ENCODE measurements at places on chromosomes 6 and 20. TPM values are rescaled to one million over a fixed set of nuclear protein-coding genes. Genes with fewer than 3 reads are reported as not detected.

GRCh38 chr6:103183831-103184411 is 1675.8 kb downstream of the HACE1 start:
- H3K27me3 ChIP-seq = no peaks in the 10 kb centered on the region
- H3K36me3 ChIP-seq = no peaks in the 10 kb centered on the region
- H3K27ac ChIP-seq = no peak overlapping the region
- no peaks in the 10 kb centered on the region for H3K4me1 ChIP-seq

DNA sequence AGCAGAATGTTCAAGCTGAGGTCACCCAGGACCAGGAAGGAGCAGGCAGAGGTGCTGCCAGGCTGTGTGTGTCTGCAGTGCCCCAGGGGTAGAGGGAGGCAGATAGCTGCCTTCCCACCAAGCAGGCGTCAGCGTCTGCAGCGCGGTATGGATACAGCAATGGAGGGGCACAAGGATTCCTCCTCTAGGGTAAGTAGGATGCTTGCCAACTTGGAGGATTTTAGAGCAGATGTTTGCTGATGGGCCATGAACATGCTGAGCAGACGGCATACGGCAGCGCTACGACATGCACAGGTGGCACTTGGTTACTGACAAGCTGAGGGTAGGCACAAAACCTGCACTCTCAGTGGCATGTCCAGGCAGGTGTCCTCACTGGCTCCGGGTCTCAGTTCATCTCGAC is 48.1 kb downstream of the PSMG4 start:
- no peak overlapping the region for H3K27ac ChIP-seq
- H3K36me3 ChIP-seq = peaks cover 24% of the 10 kb centered on the region
- no peak for DNase-seq
- no peaks in the 10 kb centered on the region for H3K4me1 ChIP-seq
- H3K27me3 ChIP-seq = no peaks in the 10 kb centered on the region

GRCh38 chr6:132812255-132812732 is 2.1 kb upstream of the RPS12 start:
- DNase-seq = no peak
- H3K4me3 ChIP-seq = peak overlapping the region; percentile 51
- H3K27ac ChIP-seq = peak overlapping the region; percentile 95
- H3K36me3 ChIP-seq = peaks cover 11% of the 10 kb centered on the region
- peaks cover 9% of the 10 kb centered on the region for H3K4me1 ChIP-seq
- H3K27me3 ChIP-seq = no peaks in the 10 kb centered on the region

DNA sequence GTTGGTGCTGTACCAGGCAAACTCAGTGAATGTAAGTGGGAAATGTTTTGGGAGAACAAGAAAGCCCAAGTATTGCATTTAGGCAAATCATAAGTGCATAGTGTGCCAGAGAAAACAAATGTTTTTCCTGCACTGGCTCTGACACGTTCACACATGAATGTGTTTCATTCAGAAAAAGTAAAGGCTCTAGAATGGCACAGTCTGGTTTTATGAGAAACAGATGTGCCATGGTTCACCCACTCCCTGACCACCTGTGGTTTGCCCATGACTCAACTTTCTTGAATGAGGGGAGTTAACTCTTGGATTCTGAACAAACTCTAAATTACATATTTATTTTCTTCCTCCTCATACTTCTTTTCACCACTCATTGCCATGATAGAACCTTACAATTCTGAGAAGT is 126.9 kb downstream of the KCNQ5 start:
- no peaks in the 10 kb centered on the region for H3K27me3 ChIP-seq
- no peaks in the 10 kb centered on the region for H3K36me3 ChIP-seq
- DNase-seq = no peak
- H3K27ac ChIP-seq = no peak overlapping the region
- H3K4me3 ChIP-seq = no peak overlapping the region
- H3K4me1 ChIP-seq = no peaks in the 10 kb centered on the region

GRCh38 chr6:104711371-104711770 is 148.3 kb downstream of the HACE1 start:
- DNase-seq = no peak
- no peak overlapping the region for H3K4me3 ChIP-seq
- no peaks in the 10 kb centered on the region for H3K36me3 ChIP-seq

DNA sequence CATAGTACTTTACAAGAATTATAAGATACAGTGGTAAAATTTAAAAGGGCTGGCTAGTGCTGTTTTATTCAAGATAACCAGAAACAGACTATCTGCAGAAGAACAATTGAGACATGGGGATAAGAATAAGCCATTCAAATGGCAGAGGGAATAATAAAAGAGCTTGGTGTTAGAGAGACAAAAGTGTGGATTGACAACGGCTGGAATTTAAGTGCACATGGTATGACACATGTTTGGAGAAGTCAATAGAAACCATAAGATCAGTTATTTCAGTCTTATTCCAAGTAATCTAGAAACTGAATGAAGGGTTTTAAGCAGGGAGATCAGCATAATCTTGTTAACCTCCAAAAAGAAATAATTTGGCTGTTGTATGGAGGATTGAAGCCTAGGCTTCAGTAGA is 1205.5 kb upstream of the CITED2 start:
- no peak overlapping the region for H3K27ac ChIP-seq
- no peaks in the 10 kb centered on the region for H3K4me1 ChIP-seq
- no peaks in the 10 kb centered on the region for H3K36me3 ChIP-seq
- H3K4me3 ChIP-seq = no peak overlapping the region
- DNase-seq = no peak

- peak; percentile 52 for DNase-seq
- no peaks in the 10 kb centered on the region for H3K36me3 ChIP-seq
- H3K4me3 ChIP-seq = peak within 1 kb of the TSS; percentile 56
- H3K27ac ChIP-seq = no peak within 1 kb of the TSS
Measured at GRCh38 chr6:114342826-114343781, at the start of gene HS3ST5. Gene HS3ST5 (minus strand): TSS chr6:114343023. CDS start chr6:114062845, 280,178 bp downstream.

- H3K4me1 ChIP-seq = no peaks in the 10 kb centered on the region
- no peaks in the 10 kb centered on the region for H3K36me3 ChIP-seq
- H3K27ac ChIP-seq = no peak overlapping the region
- no peaks in the 10 kb centered on the region for H3K27me3 ChIP-seq
- DNase-seq = no peak
- no peak overlapping the region for H3K4me3 ChIP-seq
Measured at GRCh38 chr6:2192976-2193375, 52.4 kb downstream of the GMDS start.

DNA sequence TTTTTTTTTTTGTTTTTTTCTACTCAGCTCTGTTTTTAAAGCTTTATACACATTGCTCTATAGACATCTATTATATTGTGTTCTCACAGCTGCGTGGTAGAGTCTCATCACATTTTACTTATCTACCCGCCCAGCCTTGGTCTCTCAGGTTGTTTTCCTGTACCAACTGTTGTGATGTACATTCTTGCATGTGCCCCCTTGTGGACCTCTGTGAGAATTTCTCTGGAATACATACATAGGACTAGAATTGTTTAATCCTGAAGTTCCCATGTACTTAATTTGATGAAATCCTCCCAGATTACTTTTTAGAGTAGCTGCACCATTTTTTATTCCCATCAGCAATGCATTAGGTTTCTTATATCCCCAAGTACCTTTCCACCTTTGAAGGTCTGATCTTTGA is 40.4 kb upstream of the TINAG start:
- no peaks in the 10 kb centered on the region for H3K36me3 ChIP-seq
- no peak overlapping the region for H3K27ac ChIP-seq
- DNase-seq = no peak
- H3K4me1 ChIP-seq = no peaks in the 10 kb centered on the region

DNA sequence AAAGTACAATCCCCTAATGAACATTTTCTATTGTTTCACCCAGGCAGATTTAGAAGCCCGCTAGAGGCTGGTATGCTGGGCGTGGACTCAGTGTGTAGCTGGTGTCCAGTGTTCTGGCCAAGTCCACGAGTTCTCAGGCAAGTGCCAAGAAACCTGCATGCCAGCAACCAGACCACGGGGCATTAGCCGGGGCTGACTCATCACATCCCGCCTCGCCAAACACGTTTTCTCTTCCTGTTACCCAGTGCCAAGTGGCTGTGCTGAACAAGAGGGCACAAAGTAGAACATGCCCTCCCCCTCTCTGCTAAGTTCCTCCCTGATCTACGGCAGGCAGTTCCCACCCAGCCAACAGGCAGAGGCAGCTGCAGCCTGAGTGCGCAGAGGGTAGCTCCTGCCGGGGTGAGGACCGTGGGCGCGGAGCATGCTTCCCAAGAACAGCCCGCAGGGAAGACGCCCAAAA is 29.6 kb downstream of the RAMACL start:
- DNase-seq = no peak
- no peaks in the 10 kb centered on the region for H3K27me3 ChIP-seq
- H3K4me1 ChIP-seq = peaks cover 2% of the 10 kb centered on the region
- peak overlapping the region; percentile 87 for H3K27ac ChIP-seq

DNA sequence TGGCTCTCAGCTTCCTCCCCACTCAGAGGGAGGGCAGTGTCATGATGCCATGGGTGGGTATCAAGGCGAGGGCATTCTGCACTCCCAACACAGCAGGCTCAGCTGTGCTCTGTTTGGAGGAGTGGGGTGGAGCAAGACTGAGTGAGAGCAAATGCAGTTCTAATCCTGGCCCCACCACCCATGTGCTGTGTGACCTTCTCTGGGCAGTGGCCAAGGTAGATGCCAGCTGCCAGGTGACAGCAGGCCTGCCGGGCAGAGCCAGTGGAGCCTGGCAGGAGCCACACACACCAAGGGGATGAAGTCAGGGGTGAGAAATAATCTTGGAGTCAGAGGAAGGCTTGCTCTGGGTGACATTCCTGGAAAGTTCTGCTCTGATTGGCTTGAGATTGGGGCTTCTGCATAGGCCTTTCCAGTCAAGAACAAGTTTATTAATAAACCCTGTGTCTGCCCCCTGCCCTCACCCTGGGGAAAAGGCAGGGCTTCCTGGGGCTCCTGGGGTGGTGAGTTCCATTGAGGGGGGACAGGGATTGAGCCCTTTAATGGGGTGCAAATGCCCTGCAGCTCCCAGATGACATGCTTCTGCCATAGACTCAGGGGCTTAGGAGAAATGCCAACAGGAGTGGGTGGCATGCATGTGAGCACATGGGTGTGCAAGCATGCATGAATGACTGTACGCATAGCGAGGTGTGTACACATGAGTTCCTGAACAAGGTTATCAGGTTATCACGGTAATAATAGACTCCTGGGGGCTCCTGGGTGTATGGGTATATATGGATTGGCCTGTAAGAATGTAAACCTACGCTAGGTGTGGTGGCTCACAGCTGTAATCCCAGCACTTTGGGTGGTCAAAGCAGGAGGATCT is 134.2 kb downstream of the MRPL14 start:
- no peaks in the 10 kb centered on the region for H3K36me3 ChIP-seq
- H3K4me3 ChIP-seq = no peak overlapping the region
- H3K4me1 ChIP-seq = peaks cover 29% of the 10 kb centered on the region
- H3K27ac ChIP-seq = no peak overlapping the region

FAM217A gene
- not detected for polyA plus RNA-seq

PXDC1 gene
- 106 TPM for polyA plus RNA-seq

SRC gene
- 3.3 TPM for polyA plus RNA-seq

ENPP5 gene
- polyA plus RNA-seq = 0.56 TPM

SLC17A9 gene
- polyA plus RNA-seq = 56.0 TPM
